ENCODE measurements at places on chromosomes 1 and 21. TPM values are rescaled to one million over a fixed set of nuclear protein-coding genes. Genes with fewer than 3 reads are reported as not detected.

Gene MSH4
- 0.54 TPM for total RNA-seq

- DNase-seq: no peak
Measured at GRCh38 chr1:245330951-245331350, 176.2 kb downstream of the KIF26B start.

- no peak for DNase-seq
Measured at GRCh38 chr1:243594455-243594854, 255.6 kb downstream of the AKT3 start.

DNA sequence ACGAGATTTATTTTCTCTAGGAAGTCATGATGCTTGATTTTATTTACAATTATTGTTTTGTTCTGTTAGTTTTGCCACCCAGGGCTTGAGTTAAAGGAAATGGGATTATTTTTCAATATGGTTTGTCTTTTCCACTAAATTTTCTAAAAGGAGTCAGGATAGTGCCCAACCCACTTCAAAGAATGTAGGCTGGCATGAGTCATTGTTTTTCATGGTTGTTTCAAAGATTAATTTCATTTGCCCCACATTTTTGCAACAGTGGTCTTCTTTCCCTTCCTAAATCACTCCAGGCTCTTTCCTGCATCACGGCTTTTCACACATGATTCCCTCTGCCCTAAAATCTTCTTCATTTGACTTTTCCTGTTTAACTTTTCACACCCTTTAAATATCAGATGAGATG is 2.5 kb downstream of the SLAMF6 start:
- no peak for DNase-seq

Gene KRTAP10-3
- total RNA-seq: not detected

Gene PPFIA4
- 0.83 TPM for total RNA-seq

Gene CASQ2
- total RNA-seq: not detected

Gene SLC16A4
- total RNA-seq: 0.83 TPM

Gene TCHHL1
- total RNA-seq: not detected

DNA sequence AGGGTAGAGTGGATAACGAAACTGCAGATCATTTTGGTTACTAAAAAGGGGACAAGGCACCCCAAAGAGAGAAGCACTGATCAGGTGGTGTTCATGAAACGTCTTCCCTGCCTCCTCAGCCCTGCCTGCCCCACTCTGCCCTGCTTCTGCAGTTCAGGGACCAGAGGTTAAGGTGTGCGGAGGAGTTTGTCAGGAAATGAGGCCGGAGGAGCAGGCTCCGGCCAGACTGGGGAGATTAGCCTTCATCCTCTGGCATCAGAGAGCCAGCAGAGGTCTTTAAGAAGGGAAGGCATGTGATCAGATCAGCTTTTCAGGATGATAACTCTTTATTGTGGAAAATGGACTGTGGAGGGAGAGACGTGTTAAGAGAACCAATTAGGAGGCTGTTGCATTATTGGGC is 291.9 kb upstream of the NR5A2 start:
- DNase-seq: no peak

DNA sequence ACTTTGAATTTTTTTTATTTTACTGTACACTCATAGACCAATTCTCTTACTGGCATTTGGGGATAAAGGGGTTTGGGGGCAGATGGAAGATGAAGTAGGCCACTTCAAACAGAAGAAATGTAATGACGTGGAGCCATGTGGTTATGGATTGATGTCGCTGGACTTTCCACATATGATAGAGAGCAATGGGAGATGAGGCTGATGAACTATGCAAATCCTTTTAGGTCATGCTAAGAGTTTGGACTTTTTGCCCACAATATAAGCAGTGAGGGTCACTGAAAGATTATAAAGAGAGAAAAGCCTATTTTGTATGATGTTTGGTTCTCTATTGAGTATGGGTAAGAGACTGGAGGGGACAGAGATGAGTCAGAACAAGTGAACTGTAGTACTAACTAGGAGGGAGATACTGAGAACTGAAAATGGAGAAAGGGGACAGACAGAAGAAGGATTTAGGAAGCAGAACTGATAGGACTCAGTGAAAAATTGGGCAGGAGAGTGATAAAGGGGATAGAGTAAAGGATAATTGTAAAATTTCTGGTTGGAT is 9.2 kb downstream of the C1orf21 start:
- no peak for DNase-seq

- DNase-seq: no peak
Measured at GRCh38 chr1:46343705-46344104, 3.1 kb downstream of the NSUN4 start.

DNA sequence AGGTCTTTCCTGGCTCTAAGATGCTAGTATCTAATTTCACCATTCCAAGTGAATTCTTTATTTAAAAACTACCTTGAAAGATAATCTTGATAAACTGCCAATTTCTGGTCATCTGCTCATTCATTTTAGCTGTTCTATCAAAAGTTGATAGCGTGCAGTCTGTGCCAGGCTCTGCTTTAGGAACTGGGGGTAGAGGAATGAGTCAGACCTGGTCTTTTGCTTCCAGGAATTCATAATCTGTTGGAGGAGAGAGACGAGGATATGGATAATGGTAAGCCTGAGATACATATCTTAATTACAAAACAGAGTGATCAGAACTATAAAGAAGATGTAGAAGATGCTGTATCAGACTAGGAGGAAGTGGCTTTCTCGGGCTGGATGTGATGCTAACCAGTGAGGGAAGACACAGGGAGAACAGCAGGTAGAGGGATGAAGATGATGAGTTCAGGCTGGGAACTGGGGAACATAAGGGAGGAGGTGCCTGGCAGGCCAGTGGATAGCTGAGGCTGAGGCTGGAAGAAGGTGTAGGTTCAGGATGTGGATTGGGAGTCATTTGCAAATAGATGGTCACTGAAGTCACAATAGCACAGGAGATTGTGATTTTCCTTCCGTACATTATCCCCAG is 12.3 kb upstream of the PHC2 start:
- no peak for DNase-seq

- no peak for DNase-seq
Measured at GRCh38 chr1:198290089-198290683, 133.4 kb downstream of the NEK7 start.

Gene AADACL3
- not detected for total RNA-seq

GRCh38 chr1:15272009-15272781 is 25.2 kb downstream of the FHAD1 start:
- peak; percentile 60 for DNase-seq

Gene ZNF281
- 26.5 TPM for total RNA-seq

GRCh38 chr1:7478142-7478790 is 292.8 kb upstream of the VAMP3 start:
- no peak for DNase-seq

DNA sequence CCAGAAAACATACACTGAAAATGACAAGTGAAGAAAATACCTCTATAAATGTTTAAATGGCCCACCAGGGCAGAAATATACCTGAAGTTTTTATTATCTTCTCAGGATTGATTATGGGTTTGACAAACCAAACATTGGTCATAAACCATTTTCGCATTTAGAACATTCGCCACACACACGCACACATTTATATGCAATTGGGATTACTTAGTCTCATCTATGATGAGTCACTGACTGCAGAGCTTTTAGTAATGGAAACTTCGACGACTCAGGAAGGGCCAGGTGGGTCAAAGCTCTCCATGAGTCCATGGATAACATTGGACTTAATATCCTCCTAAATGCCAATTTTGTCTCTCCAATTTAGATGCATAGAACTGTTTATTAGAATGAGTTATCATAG is 16.9 kb downstream of the NRDC start:
- DNase-seq: no peak

GRCh38 chr1:67313934-67314671 is 6.4 kb downstream of the IL12RB2 start:
- no peak for DNase-seq

Gene IL19
- not detected for total RNA-seq

DNA sequence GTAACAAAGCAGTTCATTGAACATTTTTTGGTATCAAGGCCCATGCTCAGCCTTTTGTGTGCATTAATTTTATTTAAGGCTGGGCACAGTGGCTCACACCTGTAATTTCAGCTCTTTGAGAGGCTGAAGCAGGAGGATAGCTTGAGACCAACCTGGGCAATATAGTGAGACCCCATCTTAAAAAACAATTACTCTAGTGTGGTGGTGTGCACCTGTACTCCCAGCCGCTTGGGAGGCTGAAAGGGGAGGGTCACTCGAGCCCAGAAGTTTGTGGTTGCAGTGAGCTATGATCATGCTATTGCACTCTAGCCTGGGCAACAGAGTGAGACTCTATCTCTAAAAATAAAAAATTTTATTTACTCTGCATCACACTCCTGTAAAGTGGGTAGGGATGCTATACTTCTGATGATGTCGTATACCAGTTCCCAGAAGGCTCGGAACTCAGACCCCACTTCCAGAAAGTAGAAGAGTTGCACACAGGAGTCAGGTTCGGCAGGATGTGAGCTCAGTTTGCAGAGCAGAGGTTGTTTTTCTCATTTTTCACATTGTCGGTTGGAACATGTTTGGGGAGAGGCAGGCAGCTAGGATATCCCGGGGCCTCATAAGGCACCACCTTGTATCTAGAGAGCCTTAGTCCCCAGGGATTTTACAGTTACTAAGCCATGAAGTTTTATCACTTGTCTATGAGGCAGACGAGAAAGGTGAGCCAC is 144.6 kb downstream of the GALNT2 start:
- DNase-seq: no peak

- DNase-seq: no peak
Measured at GRCh38 chr1:43312212-43312623, 11.4 kb downstream of the TIE1 start.

DNA sequence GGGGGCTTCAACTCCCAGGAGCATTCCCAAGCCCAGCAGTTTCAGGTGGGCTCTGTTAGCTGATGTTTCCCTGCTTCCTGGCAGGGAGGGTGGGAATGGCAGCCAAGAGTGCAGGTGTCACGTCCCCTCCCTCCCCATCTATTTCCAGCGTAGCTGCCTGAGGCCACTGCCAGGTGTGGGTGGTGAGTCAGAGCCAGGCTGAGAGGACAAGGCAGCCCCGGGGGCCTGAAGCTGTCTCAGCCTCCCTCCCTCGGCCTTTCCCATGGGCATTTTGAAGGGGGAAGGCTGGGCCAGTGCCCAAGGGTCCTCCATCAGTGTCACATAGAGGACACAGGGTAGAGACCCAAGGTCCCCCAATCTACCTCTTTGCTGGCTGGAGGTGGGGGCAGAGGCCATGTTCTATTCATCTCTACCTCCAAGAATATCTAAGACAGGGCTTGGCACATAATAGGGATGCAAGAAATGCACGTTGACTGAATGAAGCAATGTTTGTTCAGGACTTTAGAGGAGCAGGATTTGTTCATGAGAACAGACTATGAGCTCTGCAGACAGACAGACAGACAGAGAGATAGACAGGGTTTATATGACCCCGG is 34.4 kb upstream of the ID3 start:
- peak; percentile 64 for DNase-seq

Gene CCDC181
- total RNA-seq: 0.71 TPM

- DNase-seq: no peak
Measured at GRCh38 chr1:162236201-162236600, 140.5 kb downstream of the SPATA46 start.

Gene TNNT2
- 2.2 TPM for total RNA-seq

Gene OR2T2
- total RNA-seq: not detected

- no peak for DNase-seq
Measured at GRCh38 chr1:6011161-6011945, 19.1 kb upstream of the NPHP4 start.

Gene CYYR1
- not detected for total RNA-seq

- DNase-seq: no peak
Measured at GRCh38 chr1:57620605-57621004, 196.7 kb upstream of the DAB1 start.

- DNase-seq: no peak
Measured at GRCh38 chr1:6234502-6235295, 1.1 kb downstream of the ICMT start.

DNA sequence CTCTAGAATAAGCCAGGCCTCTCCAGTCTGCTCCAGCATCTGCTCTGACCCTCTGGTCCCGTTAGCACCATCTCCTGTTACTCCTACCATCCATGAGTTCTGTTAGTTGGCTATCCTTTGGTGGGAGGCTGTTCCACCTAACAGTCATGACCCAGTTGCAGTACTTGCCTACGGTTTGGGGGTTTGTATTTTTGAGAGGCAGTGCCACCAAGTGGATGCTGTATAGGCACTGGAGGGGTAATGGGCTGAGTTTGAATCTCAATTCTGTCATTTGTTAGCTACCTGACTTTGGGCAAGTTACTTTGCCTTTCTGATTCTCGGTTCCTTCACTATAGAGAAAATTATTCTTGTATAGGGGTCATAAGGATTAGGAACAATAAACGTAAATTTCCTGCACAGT is 12.1 kb upstream of the C8B start:
- no peak for DNase-seq

Gene MMEL1
- 5.6 TPM for total RNA-seq

Gene A3GALT2
- total RNA-seq: not detected

DNA sequence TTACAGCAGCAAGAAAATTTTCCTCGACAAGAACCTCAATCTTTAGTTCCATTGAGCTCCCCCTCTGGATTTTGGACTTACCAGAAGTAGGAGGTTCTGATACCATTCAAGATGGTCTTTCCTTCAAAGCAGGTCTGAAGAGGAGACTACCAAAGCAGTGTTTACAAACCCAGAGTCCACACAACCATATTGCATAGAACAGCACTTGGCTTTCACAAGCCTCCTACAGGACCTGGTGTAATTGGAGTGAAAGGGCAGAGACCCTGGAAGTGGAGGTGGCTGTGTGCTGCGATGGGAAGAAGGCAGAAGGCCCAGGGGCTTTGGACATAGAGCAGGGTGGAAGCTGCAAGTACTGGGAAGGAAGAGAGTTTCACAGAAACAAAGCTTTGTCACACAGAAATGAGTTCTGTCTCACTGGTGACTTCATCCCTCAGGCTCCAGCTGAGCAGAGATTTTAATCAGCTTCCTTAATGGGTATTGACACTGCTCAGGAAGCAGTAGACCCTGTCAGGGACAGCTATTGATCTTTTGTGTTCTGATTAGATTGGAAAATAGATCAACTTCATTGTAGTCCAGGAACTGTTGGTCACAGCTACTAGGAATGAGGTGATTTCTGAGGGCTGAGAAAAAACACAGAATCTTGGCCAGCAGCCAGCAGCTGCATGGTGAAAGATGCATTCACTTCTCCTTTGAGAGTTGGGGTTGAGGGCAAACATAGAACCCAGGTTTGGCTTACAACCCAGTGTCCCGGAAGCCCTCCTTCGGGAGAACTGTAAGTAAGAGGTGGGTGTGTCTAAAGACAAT is 124.0 kb downstream of the SYT2 start:
- peak; percentile 52 for DNase-seq

GRCh38 chr21:21238629-21239400 is 240.6 kb downstream of the NCAM2 start:
- no peak for DNase-seq

DNA sequence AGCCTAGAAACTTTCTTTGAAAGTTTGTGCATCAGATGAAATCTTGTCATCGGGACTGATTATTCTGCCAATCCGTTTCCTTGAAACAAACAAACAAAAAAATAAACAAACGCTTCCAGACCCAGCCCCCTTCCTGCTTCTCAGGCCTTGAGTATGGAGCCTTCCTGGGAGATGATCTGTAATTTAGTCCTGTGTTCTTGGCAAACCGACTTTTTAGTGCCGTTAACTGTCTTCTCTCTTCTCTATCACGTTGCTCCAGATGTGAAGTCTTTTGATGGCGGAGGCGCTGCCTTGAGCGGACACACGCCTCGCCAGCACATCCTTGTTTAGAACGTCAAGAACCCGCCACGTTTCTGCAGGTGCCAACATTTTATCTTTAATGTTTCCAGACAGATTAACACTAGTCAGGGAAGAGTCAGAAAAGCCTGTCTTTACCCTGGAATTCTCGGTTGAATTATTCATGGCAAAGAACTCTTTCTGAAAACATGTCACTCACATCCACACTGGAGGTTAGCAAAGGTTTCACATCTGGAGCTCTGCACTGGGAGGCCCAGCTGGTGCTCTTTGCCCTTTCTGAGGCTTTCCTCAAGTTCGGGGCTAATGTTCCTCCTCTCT is 265.7 kb upstream of the C1orf174 start:
- no peak for DNase-seq

Gene CEPT1
- 26.8 TPM for total RNA-seq

Data from Calu3 (cell line).